SJSA1 (cell line): ENCODE measurements at places on chromosomes 11 and 22. TPM values are rescaled to one million over a fixed set of nuclear protein-coding genes. Genes with fewer than 3 reads are reported as not detected.

The CCDC116 gene
- total RNA-seq: 0.13 TPM in 1 of 2 replicates, not detected in the other

- DNase-seq: no peak
Observed at GRCh38 chr11:5276697-5277096, 7.0 kb upstream of the HBE1 start.

DNA sequence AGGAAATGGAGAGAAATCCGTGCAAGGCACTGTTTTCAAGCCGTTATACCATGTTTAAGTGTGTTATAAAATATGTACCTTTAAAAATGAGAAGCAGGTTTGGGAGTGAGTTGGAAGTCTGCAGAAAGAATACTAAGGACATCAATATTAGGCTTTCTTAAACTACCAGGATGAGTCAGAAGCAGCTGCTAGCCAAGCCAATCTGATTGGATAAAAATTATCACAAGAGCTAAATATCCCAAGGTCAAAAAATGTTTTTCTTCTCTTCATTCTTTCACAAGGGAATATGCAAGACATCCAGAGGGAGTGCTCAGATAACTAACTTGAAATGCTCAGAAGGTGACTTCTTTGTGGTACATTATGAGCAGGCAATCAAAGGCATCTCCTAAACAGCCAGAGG, 19.3 kb upstream of the CKAP5 start:
- DNase-seq: no peak

DNA sequence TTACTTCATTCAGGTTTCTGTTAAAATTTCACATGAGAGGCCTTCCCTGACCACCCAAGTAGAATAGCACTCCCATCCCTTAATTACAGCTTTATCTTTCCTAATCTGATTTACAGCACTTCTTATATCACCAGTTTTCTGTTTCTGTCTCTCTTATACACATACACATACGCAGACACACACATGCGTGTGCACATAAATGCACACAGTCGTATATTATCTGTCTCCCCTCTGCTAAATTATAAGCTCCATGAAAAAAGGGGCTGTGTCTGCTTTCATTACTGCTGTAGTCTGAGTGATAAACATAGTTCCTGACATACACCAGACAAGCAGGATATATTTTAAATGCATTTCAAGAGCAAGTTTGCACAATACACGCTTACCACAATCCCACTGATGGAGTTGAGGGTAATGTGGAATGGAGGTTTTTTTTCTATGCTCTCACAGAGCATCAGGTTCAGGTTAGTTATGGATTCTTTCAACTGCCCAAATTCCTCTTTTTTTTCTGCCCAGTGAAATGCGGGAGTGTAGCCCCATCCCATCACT, 13.7 kb upstream of the TOP3B start:
- no peak for DNase-seq

DNA sequence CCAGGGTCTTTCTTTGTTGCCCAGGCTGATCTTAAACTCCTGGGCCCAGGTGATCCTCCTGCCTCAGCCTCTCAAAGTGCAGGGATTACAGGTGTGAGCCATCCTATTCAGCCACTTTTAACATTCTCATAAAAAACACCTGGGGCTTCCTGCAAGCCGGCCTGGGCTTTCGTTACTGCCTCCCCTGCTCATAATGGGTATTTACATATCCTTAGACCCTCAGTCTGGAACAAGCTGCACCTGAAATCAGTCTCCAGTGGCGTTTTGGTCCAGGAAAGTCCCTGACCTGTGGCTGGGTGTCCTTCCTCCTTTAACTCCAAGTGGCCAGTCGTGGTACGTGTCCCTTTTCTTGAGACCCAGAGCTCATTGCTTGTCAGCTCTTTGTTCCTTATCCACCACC, 320.7 kb downstream of the TMEM135 start:
- DNase-seq: no peak

DNA sequence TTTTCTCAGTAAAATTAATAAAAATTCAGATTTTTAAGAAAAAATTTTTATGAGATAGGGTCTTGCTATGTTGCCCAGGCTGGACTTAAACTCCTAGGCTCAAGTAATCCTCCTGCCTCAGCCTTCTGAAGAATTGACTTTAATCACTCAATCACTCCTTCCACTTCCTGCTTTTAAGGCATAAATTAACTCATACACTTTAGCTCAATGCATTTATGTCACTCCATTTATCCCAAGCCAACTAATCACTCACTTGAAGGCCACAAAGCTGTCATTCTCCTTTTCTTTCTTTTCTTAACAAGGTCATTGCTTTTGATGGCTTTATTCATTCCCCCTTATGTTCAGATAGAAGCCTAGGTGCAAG, 877 bp downstream of the ALG9 start:
- no peak for DNase-seq

The LRRC55 gene
- total RNA-seq: not detected in 2 replicates

DNA sequence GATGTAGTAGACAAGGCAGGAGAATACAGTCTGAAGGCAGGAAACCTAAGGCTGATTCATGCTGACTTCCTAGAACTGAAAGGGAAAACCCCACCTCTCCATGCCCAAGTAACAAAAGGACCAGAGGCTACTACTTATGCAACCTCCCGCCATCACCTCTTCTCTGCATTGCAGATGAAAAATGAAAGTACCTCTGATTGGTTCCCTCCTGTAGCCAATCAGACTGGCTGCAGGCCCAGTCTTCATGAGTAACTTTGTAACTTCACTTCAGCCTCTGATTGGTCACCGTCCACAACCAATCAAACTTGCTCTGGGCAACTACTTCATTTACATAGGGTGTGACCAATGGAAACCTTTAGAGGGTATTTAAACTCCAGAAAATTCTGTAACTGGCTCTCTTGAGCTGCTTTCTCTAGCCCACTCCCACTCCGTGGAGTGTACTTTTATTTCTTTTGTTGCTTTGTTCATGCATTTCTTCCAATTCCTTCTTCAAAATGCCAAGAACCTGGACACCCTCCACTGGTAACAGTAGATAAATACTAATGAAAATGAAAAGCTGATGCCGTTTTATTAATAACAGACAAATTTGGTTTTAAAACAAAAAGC, 5.2 kb upstream of the MAP6 start:
- DNase-seq: no peak

DNA sequence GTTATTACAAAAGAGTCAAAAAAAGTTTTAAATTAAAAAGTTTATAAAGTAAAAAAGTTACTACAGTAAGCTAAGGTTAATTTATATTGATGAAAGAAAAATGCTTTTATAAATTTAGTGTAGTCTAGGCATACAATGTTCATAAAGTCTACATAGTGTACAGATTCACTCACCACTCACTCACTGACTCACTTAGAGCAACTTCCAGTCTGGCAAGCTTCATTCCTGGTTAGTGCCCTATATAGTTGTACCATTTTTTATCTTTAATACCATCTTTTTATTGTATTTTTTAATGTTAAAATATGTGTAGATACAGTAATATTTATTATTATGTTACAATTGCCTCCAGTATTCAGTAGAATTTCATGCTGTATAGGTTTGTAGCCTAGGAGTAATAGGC, 2.6 kb upstream of the MMP10 start:
- no peak for DNase-seq

DNA sequence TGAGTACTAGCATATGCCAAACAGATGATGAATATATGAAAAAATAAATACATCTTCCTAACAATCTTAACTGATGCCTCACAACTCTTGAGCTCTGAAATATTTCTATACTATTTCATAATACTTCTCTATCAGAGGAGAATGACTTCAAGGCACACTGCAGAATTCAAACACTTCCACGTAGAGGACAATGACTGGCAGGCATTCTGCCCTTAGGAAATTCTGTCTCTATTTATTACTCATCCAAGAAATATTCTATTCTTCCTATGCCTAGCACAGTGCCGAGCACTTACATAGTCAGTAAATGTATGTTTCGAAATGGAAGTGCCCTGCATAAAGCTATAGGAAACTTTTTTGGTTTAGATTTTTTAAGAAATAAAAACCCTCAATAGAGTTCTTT, 809.1 kb downstream of the DLG2 start:
- peak; percentile 15 for DNase-seq

GRCh38 chr11:123718469-123718868, 23.0 kb downstream of the ZNF202 start:
- no peak for DNase-seq

DNA sequence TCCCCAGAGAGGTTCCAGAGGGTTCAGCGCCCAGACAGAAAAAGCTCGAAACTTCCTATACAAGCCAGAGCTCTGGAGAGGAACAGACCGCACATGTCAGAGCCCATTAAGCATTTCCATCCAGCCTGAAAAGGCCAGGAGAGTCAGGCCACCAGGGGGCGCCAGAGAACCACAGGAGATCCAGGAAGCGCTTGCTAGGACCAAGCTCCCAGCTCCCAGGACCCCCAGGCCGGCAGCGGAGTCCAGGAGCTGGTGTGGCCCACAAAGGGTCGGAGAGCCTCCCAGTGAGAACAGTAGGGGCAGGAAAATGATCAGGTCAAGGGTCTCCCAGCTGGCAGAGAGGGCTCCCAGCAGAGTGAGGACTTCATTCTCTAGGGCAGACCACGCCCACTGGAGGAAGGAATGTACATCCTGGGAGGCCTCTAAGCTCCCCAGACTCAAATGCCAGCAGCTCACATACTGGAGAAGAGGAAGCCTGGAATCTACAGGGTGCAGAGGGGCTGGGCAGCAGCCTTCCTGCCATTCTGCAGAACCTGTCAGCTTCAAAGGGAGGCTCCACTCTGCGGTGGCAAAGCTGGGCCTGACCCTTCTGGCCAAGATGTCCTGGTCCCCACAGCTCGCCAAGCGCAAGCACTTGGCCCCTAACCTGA, 2.1 kb upstream of the MEI1 start:
- peak; percentile 94 for DNase-seq

DNA sequence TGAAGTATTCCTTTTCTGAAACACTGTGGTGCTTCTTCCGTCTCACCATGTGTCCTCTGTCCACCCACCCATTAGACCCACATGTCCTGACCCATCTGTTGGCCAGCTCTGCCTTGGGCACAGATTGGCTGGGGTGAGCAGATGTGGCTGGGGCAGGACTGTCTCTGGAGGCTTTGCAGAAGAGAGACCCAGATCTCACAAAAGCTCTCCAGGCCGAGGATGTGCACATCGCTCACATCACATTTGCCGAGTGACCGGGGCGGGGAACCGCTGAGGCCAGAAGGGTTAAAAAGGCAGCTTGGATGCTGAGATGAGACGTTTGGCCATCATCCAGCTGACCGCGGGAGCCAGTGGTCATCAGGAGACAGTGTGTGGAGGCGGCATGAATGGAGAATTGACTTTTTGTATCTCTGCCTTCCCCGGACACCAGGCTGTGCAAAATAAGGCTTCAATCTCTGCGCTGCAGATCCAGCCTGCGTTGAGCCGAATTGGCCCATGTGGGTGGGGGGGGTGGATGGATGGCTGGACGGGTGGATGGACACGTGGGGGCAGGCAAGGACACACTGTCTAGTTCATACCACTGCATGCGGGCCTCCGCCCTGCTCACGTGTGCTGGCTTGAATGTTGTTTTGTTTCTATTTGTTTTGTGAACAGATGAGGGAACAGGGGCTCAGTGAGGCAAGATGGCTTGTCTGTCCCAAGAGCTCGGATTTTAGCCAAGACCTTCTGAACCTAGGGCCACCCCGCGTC, 6.1 kb downstream of the IFITM10 start:
- DNase-seq: no peak

The USP2 gene
- 0.21 TPM in 1 of 2 replicates, not detected in the other for total RNA-seq

- no peak for DNase-seq
Observed at GRCh38 chr22:40665312-40665711, 14.0 kb upstream of the MCHR1 start.

DNA sequence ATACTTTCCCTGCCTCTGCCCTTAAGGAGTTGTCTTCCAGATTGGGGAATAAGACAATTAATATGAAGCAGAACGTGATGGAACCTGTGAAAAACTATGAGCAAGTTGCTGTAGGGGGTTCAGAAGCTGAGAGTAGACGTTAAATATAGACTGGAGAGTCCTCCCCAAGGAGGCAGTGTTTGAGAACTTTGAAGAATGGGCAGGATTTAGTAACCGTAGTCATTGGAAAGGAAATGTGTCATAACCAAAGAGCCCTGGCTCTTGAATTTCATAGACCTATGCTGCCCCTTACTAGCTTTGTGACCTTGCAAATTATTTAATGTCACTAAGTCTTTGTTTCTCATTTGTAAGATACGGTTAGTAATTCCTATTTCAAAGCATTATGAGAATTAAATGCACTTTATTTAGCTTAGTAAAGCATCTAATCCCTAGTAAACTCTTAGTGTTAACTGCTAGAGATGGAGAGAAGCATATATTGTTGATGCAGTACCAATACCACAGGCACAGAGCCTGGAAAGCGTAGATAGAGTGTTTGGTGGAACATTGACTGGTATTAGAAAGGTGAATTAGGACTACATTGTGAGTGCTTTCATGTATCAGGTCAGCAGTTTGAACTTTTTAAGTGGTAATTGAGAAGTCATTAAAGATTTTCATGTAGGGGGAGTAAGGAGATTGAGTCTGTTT, 54.1 kb downstream of the MCAM start:
- no peak for DNase-seq

- DNase-seq: no peak
Observed at GRCh38 chr11:29163231-29163630, 853.6 kb downstream of the KCNA4 start.

- DNase-seq: no peak
Observed at GRCh38 chr11:121422675-121423074, 29.4 kb upstream of the SORL1 start.

DNA sequence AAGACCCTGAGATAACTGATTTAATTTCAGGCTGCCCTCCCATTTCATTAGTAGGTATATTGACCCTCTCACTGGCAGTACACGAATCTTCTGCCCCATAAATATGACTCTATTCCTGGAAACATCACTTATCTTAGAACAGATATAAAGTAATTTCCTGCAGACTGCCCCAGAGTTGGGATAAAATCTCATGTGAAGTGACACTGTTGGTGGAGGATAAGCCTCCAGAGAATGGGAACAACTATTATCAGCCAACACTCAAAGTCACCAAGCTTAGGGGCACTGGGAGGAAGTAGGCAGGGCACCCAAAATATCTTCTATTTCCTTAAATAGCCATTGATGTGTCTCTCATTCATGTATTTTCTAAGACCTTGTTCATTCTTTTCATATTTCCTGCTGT, 8.2 kb downstream of the OR51B5 start:
- no peak for DNase-seq

The KCTD14 gene
- total RNA-seq: 2.3 and 7.7 TPM in 2 replicates

DNA sequence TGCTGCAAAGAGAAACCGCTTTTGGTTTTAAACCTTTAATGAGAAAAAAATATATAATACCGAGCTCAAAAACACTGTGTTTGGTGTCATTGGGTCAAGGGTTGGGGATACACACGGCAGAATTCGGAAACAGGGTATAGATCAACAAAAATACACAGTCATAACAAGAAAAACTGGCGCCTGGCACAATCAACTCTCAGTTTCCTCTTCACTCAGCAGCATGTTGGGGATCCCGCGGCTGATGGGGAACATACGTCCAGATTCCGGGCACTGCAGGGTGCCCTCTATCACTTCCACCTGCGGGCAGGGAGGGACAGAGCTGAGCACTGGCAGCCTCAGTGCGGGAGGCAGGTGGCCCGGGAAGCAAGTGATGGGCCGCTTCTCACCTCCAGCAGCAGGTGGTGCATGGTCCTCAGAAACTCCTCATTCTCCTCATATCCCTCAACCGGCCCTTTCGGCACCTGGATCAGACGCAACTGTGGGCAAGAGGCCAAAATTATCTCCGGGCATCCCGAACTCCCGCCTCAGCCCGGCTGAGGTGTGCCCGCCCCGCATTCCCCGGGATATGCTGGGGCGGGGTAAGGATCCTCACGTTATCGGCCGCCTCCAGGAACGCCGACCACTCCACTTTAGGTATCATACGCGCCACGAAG, 561 bp downstream of the TRMT112 start:
- no peak for DNase-seq

The FXYD2 gene
- not detected in 2 replicates for total RNA-seq

GRCh38 chr11:66335531-66336233, 552 bp downstream of the RIN1 start:
- peak; percentile 85 for DNase-seq
